Caco-2 (cell line): ENCODE measurements at places on chromosomes 2 and 18. TPM values are rescaled to one million over a fixed set of nuclear protein-coding genes. Genes with fewer than 3 reads are reported as not detected.

GRP gene
- not detected in 2 replicates for total RNA-seq

GRCh38 chr2:127022817-127023216 is 84.1 kb downstream of the BIN1 start:
- no peak for DNase-seq
- peaks cover 11% of the 10 kb centered on the region; the same call in 1 of the 2 replicates for H3K4me1 ChIP-seq
- H3K27me3 ChIP-seq: no peaks in the 10 kb centered on the region
- H3K4me3 ChIP-seq: no peak overlapping the region
- no peaks in the 10 kb centered on the region for H3K36me3 ChIP-seq

- H3K27me3 ChIP-seq: no peaks in the 10 kb centered on the region
- no peaks in the 10 kb centered on the region; the same call in 1 of the 2 replicates for H3K4me1 ChIP-seq
- DNase-seq: no peak
- peak overlapping the region; percentile 78 for H3K27ac ChIP-seq
- no peaks in the 10 kb centered on the region for H3K36me3 ChIP-seq
Measured at GRCh38 chr2:70888366-70888922, 47.3 kb upstream of the ATP6V1B1 start.

KCNG2 gene
- not detected in 2 replicates for total RNA-seq

GRCh38 chr2:128643221-128644065 is 324.8 kb upstream of the HS6ST1 start:
- no peak overlapping the region for H3K27ac ChIP-seq
- H3K4me3 ChIP-seq: no peak overlapping the region
- H3K4me1 ChIP-seq: no peaks in the 10 kb centered on the region
- H3K27me3 ChIP-seq: no peaks in the 10 kb centered on the region
- DNase-seq: no peak

DNA sequence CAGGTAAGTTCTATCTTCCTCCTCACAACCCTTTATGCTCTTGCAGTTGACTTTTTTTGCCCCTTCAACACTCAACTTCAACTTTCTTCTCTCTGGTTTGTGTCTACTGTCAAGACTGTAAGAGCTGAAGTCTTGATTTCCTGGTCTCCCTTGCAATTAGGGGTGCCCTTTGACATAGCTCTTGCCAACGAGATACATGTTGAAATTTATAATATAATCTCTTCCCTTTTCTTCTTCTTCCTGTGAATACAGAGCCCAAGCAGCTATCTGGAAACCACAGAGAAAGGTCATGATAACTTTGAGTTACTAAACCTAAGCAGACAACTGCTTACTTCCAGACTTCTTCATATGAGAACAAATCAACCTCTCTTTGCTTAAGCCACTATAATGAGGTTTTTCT is 163.5 kb downstream of the MC4R start:
- H3K36me3 ChIP-seq: no peaks in the 10 kb centered on the region
- H3K4me3 ChIP-seq: no peak overlapping the region
- H3K4me1 ChIP-seq: no peaks in the 10 kb centered on the region
- DNase-seq: no peak
- no peak overlapping the region for H3K27ac ChIP-seq

DNA sequence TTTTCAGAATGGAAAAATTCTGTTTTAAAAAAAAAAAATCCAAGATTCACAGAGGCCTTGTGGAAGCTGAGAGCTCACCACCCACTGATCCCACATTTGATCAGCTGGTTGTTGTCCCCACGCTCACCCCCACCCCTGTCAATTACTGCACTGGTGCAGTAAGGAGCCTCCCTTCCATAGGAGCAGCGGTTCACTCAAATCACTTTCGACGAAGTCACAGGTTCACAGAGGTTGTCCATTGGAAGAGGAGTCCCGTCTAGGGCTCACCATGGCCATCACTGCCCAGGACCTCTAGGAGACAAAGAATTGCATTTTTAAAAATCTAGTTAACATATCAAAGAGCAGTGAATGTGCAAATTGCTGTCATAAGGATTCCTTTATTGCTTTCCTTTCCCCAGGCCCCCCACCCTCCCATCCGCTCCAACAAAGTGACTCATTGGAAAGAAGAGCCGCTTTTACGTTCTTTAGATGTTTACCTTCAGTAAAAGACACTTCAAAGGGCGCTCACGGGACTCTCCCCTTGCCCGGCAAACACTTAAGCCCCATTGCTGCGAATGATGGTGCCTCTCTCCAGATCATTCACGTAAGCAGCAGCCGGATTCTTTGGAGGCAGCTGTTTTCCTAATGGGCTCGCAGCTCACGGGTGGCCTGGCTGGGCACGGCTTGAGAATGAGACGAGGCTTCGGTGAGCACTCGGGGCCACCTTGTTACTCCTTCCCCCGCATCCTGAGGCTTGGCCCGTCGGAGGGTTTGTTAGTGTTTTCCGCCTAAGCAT is 165.5 kb upstream of the SALL3 start:
- no peaks in the 10 kb centered on the region for H3K4me1 ChIP-seq
- no peak overlapping the region for H3K4me3 ChIP-seq
- H3K36me3 ChIP-seq: no peaks in the 10 kb centered on the region
- peak overlapping the region; percentile 25 for H3K27ac ChIP-seq
- H3K27me3 ChIP-seq: no peaks in the 10 kb centered on the region
- DNase-seq: peak; percentile 1
